ENCODE measurements at places on chromosomes 4 and X.
A peak's percentile ranks its signal among the peaks of the same experiment; 100 is the strongest.

DNA sequence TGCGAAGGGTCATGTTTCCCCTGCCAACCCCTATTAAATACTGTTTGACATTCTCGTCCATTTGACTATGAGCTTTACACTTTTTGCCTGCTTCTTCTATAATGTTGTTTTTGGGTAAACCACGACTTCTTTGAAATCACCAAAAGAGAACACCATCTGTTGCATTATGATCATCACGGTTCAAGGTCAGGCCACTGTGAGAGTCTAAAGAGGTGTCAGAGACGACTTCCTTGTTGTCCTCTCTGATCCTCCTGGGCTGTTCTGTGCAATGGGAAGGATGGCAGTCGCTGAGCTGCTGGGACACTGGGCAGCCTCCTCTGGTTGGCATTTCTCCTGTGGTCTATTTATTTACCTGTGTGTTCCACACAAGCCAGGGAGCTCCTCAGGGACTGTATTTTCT is 137.5 kb downstream of the RASL11B start:
- no peak for DNase-seq

DNA sequence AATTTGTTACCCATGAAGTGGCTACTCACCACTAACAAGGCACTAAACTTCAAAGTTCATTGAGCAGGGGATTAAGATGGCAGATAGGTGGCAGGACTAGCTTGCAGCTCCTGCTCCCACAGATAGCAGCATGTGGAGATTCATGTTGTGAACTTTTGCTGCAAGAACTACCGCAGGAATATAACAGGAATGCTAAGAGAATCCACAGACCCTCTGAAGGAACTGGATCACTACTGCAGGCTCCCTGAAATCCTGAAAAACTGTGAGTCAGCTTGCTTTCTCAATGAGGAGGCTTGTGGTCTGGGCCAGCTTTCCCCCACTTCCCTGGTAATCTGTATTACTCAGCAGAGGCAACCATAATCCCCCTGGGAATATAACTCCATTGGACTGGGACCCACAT is 118.5 kb upstream of the VCX2 start:
- DNase-seq = peak; percentile 70

DNA sequence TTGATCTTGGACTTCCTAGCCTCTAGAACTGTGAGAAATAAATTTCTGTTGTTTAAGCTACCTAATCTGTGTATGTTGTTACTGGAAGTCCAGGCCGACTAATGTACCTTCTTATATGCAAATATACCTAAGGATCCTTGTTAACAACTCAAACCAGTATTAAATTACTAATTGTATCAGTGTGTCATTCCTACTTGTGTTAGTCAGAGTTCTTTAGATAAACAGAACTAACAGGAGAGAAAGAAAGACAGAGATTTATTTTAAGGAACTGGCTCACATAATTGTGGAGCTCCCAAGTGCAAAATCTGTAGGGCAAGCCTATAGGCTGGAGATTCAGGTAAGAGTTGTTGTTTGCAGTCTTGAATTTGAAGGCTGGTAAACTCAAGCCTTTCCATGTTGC is 120.0 kb downstream of the ADGRL3 start:
- DNase-seq = no peak

- peak; percentile 81 for DNase-seq
Observed at GRCh38 chrX:65644621-65645289, 22.7 kb upstream of the MSN start.

DNA sequence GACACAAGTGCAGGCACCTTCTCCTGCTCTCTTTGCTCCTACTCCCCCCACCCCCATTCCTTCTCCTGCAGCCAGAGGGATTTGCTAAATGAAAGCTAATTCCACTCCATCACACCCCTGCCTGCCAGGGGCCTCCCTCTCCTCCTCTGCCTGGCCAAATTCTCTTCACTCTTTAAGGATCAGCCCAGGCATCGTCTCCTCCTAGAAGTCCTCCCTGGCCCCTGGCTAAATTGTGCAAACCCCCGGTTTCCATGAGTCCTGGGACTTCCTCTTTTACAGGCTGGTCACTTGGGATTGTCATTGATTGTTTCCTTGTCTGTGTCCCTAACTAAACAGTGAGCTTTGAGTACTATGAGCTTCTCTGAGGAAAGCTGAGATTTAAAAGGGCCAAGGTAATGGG is 8.7 kb upstream of the ABLIM2 start:
- DNase-seq = no peak

DNA sequence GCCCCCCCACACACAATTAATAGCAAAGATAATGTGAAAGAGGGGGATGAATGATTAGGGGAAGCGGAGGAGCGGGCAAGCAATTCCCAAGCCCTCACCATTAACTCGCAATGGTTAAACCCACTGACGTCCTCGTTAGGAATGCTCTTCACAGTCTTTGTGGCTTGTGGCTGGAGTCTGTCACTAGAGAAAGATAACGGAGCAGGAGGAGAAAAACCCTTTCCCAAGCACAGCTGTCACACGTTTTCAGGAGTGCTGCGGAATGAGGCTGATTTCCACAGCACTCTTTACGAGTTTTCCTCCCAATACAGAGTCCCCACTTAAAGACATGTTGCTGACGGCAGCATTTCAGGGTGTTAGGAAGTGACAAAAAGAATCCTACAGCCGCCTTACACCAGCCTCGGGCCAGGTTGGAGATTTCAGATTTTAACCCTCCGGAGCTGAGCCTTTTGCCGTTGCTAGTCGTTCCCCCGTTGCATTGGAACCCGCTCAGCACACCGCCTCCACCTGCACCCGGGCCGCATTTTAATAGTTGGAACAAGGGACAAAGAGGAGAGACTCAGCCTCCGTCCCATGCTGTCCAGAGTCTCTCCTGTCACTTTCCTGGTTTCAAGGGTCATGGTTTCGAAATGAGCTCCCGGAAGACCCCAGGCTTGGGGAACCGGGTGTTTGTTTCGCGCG is 92.2 kb downstream of the GEMIN8 start:
- DNase-seq = peak; percentile 36

DNA sequence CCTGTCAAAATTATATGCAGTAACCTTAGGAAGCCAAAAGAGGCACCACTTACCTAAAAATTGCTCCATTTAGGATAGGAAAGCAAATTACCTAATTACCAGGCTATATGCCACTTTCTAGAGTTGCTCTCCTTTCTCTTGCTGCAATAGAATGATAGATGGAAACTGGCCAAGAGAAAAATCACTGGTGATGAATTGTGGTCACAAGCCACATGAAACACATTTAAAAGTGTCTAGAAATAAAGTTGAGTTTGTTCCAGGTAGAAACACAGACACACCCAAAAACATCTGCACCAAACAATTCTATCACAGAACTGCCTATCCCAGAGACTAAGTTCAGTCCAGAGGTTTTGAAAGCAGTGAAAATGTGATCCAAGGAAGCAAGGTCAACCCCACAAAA is 337.7 kb downstream of the PCDH19 start:
- peak; percentile 36 for DNase-seq

- peak; percentile 54 for DNase-seq
Observed at GRCh38 chr4:110510955-110511544, 35.1 kb downstream of the ENPEP start.

- DNase-seq = peak; percentile 90
Observed at GRCh38 chrX:14356401-14356800, 172.9 kb upstream of the GLRA2 start.

GRCh38 chr4:84498935-84499623 is at the start of gene NKX6-1:
TSS of gene NKX6-1 (minus strand) at chr4:84499292. CDS start at chr4:84498228, 1,064 bp downstream.
- peak; percentile 69 for DNase-seq

DNA sequence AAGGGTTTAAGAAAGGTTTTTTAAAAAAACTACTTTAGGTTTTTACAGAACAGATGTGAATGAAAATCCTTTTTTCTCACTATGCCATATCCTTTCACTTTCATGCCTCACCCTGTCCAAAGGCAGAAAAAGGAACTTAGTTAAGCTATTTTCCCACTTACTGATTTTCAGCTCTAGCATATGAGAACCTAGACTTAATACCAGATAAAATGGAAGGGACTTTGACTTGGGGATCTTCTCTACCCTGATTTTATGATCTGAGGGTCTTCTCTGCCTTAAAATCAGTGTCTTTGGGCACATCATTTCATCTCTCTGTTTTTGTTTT is 42.4 kb downstream of the FNIP2 start:
- DNase-seq = no peak

DNA sequence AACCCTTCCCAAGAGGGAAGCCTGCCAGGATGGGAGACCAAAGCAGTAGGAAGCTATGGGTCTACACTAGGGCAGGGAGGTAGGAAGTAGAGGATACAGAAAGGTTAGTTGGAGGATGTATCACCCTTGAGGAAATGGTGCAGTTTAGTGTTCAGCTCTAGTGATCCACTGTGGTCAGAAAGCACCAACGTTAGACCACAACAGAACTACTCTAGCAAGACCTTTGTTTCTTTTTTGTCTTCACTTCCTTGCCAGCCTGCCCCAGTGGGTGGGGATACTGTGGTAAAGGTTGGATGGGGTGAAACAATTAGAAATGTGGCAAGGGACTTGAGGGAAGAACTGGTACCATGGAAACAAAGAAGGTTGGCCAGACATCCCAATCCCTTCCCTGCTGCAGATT is 83.3 kb downstream of the DDIT4L start:
- no peak for DNase-seq

GRCh38 chr4:87227751-87228151 is 7.3 kb upstream of the KLHL8 start:
- DNase-seq = no peak

DNA sequence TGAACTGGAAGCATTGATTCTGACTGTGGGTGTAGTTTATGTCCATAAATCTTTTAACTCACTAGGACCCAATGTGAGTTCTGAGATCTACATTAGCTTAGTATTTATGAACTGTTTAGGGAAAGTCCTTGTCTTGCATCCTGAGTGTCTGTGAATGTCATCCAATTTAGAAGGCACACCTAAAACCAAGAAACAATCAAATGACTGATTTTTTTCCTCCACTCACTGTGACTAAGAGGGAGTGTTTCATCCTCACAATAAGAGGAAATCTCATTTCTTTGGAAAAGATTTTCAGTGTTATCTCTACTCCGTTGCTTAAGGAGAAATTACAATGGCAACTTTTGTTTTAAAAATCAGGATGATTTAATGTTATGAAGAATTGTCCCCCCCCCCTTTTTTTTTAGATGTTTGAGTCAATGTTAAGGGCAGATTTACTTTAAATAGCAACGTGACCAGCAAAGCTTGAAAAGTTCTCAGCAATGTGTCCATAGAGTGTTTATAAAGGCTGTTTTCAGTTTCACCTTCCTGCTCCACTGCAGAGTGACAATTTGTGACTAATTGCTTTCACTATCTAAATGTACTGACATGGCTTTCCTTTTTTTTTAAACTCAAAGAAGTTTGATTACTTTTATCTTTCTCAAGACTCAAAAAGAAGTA is 173.0 kb downstream of the SPCS3 start:
- DNase-seq = no peak

GRCh38 chrX:7194606-7195005 is 46.7 kb upstream of the PUDP start:
- DNase-seq = no peak
